T-helper 2 cell treated with Interferon-gamma antibody and Interleukin-4, amounts not matched to agents 5 μg/mL and 100 μg/mL, for 36 hours (primary cell): ENCODE measurements at places on chromosomes 6 and 20.

DNA sequence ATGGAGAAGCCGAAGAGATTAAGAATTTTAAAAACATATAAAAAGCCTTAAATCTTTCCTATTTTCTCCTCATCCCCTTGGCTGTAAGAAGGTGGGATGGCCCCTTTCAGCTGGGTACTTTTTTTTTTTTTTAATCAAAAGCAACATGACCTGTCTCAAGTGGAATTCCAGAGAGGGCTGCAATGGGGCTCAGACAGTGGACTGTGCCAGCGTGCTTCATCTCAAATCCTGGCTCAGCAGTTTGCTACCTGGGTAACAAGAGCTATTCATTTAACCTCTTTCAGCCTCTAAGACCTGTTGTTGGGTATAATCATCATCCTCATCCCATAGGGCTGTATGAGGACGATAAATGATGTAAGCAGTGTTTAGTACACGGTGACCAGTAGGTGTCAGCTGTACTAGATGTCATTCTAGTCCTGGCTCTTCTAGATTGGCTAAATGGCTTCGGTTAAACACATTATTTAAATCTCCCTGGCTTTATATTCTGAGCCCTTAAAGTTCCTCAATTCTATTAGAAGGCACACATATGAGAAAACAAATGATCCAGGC lies 6.9 kb upstream of the PPP1R3G start:
- DNase-seq: no peak

DNA sequence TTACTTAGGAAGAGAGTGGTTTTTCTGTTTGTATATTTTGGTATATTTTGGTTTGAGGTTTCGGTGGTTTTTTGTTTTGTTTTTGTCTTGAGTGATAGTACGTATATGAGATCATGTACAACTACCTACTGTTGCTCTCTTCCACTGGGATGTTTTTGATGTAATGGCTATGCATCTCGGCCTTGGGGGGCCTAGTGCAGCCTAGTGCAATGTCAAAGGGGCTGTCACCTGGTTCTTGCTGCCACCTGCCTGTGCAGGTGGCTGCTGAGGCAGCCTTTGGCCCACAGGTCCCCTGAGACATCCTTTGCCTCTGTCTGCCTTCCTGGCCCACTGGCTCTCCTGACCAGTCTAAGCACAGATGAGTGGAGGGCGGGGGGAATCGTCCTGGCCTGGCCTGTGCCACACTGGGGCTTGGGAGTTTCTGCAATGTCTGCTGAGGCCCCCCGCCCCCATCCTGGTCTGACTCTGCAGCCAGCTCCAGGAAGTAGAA lies 546.6 kb downstream of the CD83 start:
- peak; percentile 27 for DNase-seq

DNA sequence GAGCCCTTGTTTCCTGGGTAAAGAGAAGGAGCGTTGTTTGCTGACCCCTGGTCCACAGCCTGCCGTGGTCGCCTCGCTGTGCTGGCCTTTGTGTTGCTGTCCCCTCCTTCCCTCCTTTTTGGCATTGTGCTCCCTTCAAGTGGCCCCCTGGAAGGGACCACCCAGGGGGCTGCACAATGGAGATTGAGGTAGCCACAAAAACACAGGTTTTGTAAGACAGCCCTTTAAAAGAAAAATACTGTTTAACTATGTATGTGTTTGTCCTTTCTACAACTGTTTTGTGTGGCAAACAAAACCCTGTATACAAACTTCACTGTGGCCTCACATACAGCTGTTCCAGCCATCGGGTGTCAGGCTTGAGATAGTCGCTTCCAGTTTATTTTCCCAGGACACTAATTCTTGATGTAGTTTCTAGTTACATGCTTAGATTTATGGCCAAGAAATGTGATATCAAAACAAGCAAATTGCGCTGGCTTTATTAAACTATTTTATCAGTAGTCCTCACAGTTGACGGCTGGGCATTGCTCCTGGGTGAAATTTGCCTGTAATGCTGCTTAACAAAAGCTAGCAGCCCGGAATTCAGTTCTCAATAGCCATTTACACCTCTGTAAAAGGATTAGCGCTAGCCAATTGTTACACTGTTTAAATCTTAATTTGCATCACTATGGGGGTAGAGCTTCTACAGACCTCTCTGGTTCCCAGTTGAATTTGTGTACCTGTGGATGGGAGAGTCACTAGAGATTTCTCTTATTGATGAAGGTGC lies 64.1 kb downstream of the KIZ start:
- DNase-seq: no peak

DNA sequence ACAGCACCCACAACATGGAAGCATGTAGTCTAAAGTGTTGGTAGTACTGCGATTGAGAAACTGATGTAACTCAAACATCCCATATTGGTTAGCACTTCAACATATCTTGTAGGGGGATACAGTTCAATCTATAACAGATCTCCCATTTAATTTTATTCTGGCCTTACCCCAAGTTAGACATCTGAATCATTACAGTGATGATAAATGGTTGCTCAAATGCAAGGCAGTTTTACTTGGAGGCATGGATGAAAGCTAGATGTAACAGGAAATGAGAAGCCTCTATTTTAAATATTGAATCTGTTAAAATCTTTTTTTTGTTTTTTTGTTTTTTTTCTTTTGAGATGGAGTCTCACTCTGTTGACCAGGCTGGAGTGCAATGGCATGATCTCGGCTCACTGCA lies 44.2 kb upstream of the FAM50B start:
- no peak for DNase-seq

GRCh38 chr20:25077610-25078169 lies 4.3 kb downstream of the VSX1 start:
- no peak for DNase-seq

GRCh38 chr6:41675176-41675775 lies 37.0 kb downstream of the MDFI start:
- no peak for DNase-seq

DNA sequence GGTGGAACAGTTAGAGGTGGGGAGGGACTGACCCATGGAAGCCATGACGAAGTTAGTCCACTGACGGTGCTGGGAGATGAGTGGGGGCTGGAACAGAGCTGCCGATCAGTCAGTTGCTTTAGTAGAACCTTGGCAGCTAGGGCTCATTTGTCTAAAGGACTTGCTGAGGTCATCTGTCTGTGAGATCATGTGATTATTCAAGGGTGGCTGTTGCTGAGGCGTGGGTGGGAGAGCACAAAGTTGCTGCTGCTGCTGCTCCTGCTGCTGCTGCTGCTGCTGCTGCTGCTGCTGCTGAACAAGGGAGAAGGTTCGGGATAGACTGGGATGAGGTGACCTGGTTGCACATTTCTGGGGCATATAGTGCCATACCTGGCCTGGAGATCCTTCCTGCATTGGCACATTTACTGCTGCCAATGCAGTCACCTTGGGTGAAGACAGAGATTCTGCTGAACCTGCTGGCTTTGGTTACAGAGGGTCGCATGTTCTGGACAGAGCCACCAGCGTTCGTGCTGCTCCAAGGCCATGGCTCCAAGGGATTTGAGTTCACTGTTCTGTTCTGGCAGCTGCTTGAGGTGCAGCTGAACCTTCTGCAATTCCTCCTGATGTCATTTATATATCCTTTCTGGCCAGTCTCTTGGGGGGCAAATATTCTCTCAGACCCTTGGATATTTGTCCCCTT lies 840.5 kb downstream of the HACE1 start:
- no peak for DNase-seq

DNA sequence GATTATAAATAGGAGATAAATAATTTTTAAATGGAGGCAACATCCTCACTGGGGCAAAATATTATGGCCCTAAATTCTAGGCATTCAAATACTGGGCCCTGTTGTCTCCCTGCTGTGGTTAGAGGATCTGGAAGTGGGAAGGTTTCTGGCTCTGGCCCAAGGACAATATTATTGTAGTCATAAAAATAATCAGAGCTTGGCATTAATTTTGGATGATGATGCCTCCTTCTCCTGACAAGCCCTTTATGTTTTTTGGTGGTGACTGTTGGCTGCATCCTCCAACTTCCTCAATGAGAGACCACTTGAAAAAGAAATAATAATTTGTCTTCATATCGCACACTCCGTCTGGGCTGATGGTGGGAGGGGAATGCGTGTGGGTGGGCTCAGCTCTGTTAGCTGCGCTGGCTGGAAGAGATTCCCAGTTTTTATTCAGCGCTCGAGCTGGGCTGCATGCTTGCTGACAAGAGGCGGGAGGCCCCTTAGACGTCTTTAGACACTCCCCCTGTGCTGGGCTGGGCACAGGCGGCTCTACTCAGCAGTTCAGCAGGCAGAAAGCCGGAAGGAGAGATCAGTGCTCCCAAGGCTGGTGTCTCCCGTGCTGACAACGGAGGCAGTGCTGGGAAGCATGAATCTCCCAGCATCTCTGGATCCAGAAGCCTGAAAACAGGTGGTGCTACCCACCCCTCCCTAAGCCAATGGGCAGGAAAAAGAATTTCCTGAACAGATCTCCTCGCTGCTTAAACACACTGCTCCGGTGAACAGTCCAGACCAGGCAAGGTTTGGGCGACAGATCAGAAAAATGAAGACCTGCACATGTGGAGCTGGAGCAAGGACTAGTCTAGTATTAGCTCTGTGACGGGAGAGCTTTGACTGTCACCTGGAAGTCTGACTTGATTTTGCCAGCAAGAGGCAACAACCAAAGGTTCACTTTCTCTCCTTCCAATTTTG lies 97.7 kb downstream of the SYCP2 start:
- DNase-seq: no peak

- no peak for DNase-seq
Observed at GRCh38 chr6:143233554-143234285, 173.0 kb downstream of the AIG1 start.

DNA sequence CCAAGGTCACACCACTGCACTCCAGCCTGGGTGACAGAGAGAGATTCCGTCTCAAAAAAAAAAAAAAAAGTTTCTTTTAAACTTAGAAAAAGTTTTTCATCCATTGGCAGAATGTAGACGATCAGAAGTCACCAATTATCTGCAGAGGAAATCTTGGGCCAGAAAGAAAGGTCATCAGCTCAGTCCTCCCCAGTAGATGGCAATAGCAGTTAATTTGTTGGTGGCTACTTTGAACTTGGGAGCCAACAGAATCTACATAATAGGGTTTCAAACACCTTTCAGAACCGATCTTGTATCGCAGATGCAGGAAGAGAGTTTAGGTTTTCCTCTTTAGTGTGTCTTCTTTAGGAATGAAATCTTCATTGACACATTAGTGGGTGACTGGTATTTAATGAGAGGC lies 41.7 kb downstream of the LBP start:
- no peak for DNase-seq

DNA sequence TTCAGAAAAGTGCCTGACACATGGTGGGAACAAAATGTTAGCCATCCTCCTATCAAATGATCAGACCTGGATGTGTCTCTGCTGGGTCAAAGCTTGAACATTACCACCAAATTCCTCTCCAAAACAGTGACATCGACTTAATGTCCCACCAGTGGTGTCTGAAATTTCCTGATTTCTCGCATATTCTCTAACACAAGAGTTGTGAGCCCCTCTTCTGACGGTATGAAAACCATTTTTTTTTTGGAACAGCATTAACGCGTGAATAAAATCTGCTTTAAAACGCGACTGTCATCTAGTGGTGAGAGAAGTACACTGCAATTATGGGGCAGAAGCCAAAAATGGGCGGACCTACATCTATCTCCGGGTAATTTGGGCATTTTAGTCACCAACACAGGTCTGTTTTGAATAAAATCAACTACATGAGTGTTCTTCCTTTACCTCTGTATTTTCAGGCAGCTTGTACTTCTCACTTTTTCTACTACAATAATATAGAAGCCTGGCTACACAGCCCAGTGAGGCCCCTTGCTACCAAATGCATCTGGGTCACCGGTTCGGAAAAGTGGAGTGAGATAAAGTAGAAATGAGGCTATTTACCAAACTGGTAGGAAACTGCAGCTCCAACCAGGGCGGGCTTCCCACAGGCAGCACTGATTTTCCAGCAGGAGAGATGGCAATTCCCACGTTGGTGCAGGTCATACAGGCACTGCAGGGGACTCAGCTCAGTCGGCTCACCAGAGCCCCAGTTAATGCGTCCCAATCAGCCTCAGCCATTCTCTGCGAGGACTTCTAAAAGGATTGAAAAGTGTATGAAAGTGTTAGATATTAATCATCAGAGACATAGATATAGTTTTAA lies 27.4 kb downstream of the MGME1 start:
- peak; percentile 38 for DNase-seq

DNA sequence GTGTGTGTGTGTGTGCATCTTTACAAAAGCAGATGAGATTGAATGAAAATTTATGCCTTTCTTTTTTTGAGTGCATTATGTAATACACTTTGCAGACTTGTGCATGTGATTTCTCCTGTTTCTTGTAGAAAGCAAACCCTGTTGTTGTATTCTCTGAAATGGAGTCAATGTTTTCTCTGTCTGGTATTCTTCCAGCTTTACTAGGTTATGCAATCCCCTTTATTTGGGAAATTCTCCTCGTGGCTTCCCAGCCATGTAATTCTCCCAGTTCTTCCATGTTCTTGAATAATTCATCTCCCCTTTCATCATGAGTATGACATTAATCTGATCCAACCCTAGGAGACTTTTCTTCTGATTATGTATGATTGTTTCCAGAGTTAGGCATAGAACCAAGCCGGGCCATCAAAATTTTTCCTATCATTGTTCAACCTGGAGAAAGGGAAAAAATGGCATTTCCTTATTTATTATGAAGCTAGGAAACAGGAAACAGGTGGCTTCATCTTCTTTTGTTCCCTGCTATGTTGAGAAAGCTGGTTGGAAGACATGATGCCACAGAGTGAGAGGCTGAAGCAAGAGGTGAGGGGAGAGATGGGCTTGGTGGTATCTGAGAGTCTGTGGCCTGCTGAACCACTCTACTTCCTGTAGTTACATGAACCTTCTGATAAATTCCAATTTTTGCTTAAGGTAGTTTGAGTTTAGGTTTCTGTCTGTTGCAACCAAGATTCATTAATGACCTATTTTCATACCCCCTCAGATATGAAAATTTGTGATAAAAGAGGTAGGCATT lies 68.8 kb downstream of the PRL start:
- no peak for DNase-seq

DNA sequence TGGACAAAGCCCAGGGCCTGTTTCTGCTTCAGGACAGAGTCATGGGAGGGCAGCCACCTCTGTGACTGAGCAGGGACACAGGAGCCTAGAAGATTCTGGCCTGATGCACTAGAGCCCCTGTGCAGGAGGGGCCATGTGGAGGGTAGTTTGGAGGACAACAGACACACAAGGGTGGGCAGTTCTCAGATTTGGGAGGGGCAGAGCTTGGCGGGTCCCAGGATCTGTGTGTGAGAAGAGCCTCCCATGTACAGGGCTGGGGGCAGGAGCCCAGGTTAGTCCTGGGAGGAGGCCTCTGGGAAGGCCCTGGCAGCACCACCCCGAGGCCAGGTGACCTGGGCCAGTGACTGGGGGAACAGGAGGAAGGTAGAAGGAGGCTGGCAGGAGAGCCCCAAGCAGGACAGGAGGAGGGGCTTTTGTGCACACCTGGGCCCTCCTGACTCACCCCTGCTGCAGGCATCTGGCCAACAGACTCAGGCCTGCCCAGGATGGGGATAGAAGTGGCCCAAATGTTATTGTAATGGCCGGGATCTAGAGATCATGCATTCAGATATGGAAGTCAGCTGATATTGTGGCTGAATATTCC lies 1.4 kb upstream of the ULBP3 start:
- DNase-seq: no peak

- DNase-seq: no peak
Observed at GRCh38 chr6:32146687-32147086, 5.1 kb downstream of the PRRT1 start.

- no peak for DNase-seq
Observed at GRCh38 chr6:54085541-54085940, 25.7 kb upstream of the MLIP start.

- no peak for DNase-seq
Observed at GRCh38 chr6:156781861-156782631, 4.9 kb downstream of the ARID1B start.
